ENCODE measurements at places on chromosomes 1 and 21.

GRCh38 chr1:186078245-186078644 lies 296.8 kb downstream of the TPR start:
- no peaks in the 10 kb centered on the region for H3K27me3 ChIP-seq
- H3K36me3 ChIP-seq = no peaks in the 10 kb centered on the region
- no peaks in the 10 kb centered on the region for H3K4me1 ChIP-seq
- DNase-seq = no peak
- no peak overlapping the region for H3K4me3 ChIP-seq
- H3K27ac ChIP-seq = no peak overlapping the region

- H3K4me1 ChIP-seq = no peaks in the 10 kb centered on the region
- H3K36me3 ChIP-seq = no peaks in the 10 kb centered on the region
- H3K27me3 ChIP-seq = no peaks in the 10 kb centered on the region
- no peak for DNase-seq
- H3K27ac ChIP-seq = no peak overlapping the region
These were observed 194.2 kb downstream of the SIPA1L2 start for GRCh38 chr1:232435729-232436128.

GRCh38 chr1:198681252-198681651 lies 42.4 kb downstream of the PTPRC start:
- no peak for DNase-seq
- H3K4me1 ChIP-seq = peaks cover 88% of the 10 kb centered on the region
- no peaks in the 10 kb centered on the region for H3K36me3 ChIP-seq
- no peaks in the 10 kb centered on the region for H3K27me3 ChIP-seq

- no peaks in the 10 kb centered on the region for H3K36me3 ChIP-seq
- H3K27me3 ChIP-seq = no peaks in the 10 kb centered on the region
- H3K4me1 ChIP-seq = no peaks in the 10 kb centered on the region
- DNase-seq = no peak
These were observed 86.2 kb upstream of the GNG12 start for GRCh38 chr1:67919274-67920072.

- no peak overlapping the region for H3K4me3 ChIP-seq
- DNase-seq = no peak
- H3K36me3 ChIP-seq = no peaks in the 10 kb centered on the region
These were observed 42.5 kb upstream of the RGS8 start for GRCh38 chr1:182726912-182727311.

DNA sequence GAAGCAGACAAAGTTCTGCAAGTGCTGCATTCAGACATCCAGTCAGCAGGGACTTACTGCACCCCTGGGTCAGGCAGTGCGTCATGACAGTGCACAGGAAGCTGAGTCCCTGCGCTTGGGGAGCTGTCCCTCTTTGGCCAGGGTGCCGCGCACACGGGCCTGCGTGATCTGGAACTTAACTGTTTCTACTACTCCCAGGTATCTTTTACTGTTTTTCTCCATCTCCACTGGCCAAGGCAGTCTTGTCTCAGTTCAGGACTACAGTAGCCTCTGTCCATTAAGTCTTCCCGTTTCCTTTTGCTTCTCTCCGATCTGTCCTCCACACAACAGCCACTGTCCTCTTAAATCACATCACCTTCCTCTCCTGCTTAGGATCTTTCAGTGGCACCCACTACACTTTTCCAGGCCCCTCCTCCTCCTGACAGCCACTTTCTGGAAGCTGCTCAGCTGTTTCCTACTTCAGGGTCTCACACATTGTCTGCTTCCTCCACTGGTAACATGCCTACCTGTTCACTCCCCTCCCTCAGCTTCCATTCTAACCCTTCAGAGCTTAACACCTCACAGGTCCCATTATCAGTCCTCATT lies 15.9 kb downstream of the ERRFI1 start:
- no peak for DNase-seq
- H3K27ac ChIP-seq = no peak overlapping the region
- no peaks in the 10 kb centered on the region for H3K36me3 ChIP-seq
- H3K27me3 ChIP-seq = no peaks in the 10 kb centered on the region
- no peaks in the 10 kb centered on the region for H3K4me1 ChIP-seq
- no peak overlapping the region for H3K4me3 ChIP-seq

DNA sequence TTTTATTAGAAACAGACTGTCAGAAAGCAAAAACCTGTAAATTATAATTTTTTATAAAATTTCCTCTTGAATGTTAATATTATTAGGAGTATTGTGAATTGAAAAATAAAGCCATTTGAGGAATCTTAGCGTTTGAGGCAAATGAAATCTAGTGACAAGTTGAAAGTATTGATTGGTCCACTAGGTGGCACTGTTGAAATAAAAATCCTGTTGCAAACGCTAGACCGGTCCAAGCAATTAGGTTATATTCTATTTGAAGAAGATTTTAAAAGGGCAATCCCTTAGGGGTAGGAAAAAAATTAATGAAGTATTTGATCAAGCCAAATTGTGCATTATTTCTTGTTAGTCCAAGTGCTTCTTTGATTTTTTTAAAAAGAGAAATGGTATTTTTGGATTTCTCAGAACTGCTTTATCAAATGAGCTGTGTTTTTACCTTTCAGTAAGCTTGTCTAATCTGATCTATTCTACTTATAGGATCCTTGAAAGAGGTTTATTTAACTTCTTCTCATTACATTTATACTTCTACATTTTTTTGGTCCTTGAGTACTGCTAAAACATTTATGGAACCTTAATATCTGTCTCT lies 57.7 kb downstream of the ATG4C start:
- H3K36me3 ChIP-seq = no peaks in the 10 kb centered on the region
- H3K27ac ChIP-seq = no peak overlapping the region
- H3K4me3 ChIP-seq = no peak overlapping the region

DNA sequence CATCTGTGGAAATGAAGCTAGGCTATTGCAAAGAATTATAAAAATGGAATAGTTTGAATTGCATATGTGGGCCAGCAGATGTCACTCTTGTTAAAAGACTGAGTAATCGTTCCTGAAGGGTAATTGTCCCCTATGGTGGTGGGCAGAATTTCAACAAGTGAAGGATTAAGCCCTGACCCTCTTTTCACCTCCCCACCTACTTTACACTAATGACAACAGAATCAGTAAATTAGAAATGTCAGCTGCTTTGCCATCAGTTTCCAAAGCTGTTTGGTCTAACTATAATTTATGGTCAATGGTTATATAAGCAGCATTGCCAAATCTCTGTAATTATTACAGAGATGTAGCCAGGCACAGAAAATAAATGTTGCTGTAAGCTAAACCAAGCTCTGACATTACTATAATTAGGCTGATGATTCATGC lies 898.6 kb downstream of the AMY1C start:
- no peak overlapping the region for H3K27ac ChIP-seq
- H3K36me3 ChIP-seq = no peaks in the 10 kb centered on the region
- H3K27me3 ChIP-seq = no peaks in the 10 kb centered on the region
- H3K4me3 ChIP-seq = no peak overlapping the region
- no peaks in the 10 kb centered on the region for H3K4me1 ChIP-seq

DNA sequence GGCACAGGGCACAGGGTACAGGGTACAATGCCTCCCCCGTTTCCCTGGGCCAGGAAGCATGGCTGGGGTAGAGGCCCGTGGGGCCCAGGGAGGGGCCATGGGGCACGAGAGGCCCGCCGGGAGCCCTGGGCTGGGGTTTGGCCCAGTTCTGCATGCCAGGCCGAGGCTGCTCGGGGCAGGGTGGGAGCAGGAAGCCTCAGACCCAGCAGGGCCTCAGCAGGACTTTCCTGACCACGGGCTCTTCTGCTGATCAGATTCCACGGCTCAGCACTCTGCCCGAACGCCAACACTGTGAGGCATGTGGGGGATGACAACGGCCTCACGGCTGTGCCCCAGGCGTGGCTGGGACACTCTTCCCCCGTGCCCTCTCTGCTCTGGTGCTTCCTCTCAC lies 104.3 kb downstream of the NPHP4 start:
- no peak for DNase-seq
- H3K4me3 ChIP-seq = no peak overlapping the region
- no peaks in the 10 kb centered on the region for H3K4me1 ChIP-seq
- no peak overlapping the region for H3K27ac ChIP-seq

DNA sequence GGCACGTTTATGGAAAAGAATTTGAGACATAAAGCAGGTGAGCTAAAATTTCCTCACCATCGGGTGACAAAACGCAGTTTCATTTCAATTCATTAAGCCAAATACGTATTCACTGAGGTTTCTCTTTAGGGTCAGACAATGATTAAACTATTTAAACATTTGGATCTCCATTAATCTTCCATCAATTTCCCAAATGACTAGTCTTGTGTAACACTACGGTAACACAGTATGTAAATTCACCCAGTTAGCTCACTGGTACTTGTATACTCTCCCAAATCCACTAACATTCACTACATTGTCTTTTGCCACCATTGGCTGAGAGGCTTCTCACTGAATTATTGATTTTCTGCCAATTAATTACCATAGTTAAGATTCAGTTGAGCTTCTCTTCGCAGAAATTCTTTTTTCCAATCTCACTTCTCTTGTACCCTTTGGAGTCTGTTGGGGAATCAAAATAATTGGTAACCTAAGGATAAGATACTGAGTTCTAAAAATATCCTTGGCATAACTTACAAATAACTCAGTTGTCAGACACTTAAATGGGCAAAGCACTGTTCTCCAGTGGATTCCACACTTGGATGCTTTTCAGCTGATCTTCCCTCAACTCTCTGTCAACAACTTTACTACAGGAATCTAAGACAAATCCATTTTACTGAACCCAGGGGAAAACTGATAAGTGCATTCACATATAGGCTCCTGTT lies 40.7 kb downstream of the SIPA1L2 start:
- no peak overlapping the region for H3K4me3 ChIP-seq
- H3K27me3 ChIP-seq = no peaks in the 10 kb centered on the region
- peaks cover 3% of the 10 kb centered on the region for H3K4me1 ChIP-seq

GRCh38 chr1:159981351-159982055 lies 27.5 kb upstream of the SLAMF9 start:
- no peaks in the 10 kb centered on the region for H3K36me3 ChIP-seq
- H3K27ac ChIP-seq = no peak overlapping the region

DNA sequence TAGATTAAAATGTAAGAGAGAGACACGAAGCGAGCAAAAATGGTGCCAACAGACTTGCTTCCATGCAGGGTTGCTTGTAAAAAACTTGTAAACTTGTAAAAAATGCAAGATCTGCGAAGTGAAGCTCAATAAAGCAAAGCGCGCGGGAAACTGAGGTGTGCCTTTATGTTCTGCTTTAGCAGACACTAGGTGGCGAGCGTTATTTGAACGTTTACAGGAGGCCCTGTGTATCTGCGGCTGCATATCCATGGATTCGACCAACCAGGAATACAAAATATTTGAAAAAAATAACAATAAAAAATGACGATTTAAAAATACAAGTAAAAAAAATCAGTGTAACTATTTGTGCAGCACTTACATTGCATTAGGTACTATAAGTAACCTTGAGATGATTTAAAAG lies 1.5 kb downstream of the UBE2G2 start:
- no peak for DNase-seq
- peaks cover 19% of the 10 kb centered on the region for H3K4me1 ChIP-seq
- no peak overlapping the region for H3K4me3 ChIP-seq
- no peaks in the 10 kb centered on the region for H3K27me3 ChIP-seq

GRCh38 chr21:45409466-45410150 lies 4.6 kb downstream of the COL18A1 start:
- H3K27ac ChIP-seq = no peak overlapping the region
- H3K27me3 ChIP-seq = peaks cover 5% of the 10 kb centered on the region
- H3K4me1 ChIP-seq = no peaks in the 10 kb centered on the region
- no peaks in the 10 kb centered on the region for H3K36me3 ChIP-seq

DNA sequence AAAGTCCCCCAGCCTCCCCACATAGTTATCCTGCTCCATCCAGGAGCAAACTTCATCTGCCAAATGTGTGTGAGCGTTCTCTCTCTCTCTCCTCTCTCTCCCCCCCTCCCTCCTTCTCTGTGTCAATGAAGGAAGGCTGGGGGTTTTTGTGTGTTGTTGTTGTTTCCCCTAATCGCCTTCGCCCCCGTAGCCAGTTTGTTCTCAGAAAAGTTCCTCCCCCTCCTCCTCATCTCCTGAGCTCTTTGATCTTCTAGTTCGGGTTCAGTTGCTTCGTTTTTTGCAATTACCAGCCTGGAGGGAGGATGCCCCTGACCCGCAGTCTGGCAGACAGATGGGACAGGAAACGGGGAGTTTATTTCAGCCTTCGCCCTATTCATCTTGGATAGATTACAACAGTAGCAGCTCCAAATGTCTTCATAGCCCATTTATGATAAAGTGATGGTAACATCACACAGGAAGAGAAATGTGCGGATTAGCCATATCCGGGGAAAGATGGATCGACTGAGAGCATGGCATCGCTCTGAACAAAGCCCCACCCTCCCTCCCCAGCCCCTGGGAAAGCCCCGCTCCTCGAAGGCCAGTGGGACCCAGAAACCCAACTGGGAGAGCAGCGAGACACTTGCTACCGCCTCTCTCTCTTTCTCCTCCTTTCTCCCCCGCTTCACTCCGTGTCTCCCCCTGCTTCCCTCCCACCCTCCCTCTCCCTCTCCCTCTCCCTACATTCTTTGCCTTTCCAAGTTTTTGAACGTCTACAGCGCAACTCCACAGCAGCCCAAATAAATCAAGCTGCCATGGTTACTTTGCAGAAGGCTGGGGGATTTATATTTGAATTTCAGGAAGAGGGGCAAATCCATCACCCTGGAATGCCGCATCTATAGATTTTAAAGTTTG lies 139.7 kb upstream of the ARHGEF16 start:
- H3K27me3 ChIP-seq = no peaks in the 10 kb centered on the region
- no peak overlapping the region for H3K4me3 ChIP-seq
- H3K36me3 ChIP-seq = no peaks in the 10 kb centered on the region

DNA sequence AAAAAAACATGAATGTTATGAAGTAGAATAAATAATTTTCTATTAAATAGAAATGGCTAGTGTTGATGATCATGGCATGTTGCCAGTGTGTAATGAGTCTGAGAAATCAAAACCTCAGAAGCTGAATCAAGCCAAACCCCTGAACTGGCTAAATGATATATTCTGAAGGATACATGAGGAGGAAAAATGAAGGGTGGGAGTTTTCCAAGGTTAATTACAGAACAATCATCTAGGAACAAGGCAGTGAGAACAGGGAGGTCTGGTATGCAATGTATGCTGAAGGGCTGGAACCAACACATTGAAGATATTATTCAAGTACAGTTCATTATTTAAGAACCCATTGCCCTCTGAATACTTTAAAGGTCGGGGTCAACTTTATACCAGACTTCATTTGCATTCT lies 309.1 kb upstream of the NRIP1 start:
- H3K4me1 ChIP-seq = no peaks in the 10 kb centered on the region
- no peak overlapping the region for H3K27ac ChIP-seq
- H3K27me3 ChIP-seq = no peaks in the 10 kb centered on the region
- no peaks in the 10 kb centered on the region for H3K36me3 ChIP-seq

- no peak overlapping the region for H3K27ac ChIP-seq
- H3K4me3 ChIP-seq = no peak overlapping the region
- H3K27me3 ChIP-seq = no peaks in the 10 kb centered on the region
- peaks cover 4% of the 10 kb centered on the region for H3K4me1 ChIP-seq
These were observed 32.7 kb downstream of the TUT4 start for GRCh38 chr1:52520148-52520547.

- no peaks in the 10 kb centered on the region for H3K36me3 ChIP-seq
- H3K27me3 ChIP-seq = no peaks in the 10 kb centered on the region
- no peak overlapping the region for H3K27ac ChIP-seq
- peak overlapping the region; percentile 54 for H3K4me3 ChIP-seq
- DNase-seq = peak; percentile 46
- H3K4me1 ChIP-seq = peaks cover 15% of the 10 kb centered on the region
These were observed 1.3 kb downstream of the TGFBR3 start for GRCh38 chr1:91884459-91885212.

- DNase-seq = no peak
- H3K4me1 ChIP-seq = peaks cover 10% of the 10 kb centered on the region
- H3K4me3 ChIP-seq = no peak overlapping the region
- no peak overlapping the region for H3K27ac ChIP-seq
- no peaks in the 10 kb centered on the region for H3K36me3 ChIP-seq
These were observed 3.0 kb upstream of the MACO1 start for GRCh38 chr1:25427696-25428095.

Measured in naive thymus-derived CD4-positive, alpha-beta T cell (primary cell).